Amygdala (tissue), 56 donors: ENCODE measurements at places on chromosomes 3 and 15.
A peak's percentile ranks its signal among the peaks of the same experiment; 100 is the strongest.

- no peak for DNase-seq
Observed at GRCh38 chr3:150203273-150203672, 204.8 kb upstream of the TSC22D2 start.

DNA sequence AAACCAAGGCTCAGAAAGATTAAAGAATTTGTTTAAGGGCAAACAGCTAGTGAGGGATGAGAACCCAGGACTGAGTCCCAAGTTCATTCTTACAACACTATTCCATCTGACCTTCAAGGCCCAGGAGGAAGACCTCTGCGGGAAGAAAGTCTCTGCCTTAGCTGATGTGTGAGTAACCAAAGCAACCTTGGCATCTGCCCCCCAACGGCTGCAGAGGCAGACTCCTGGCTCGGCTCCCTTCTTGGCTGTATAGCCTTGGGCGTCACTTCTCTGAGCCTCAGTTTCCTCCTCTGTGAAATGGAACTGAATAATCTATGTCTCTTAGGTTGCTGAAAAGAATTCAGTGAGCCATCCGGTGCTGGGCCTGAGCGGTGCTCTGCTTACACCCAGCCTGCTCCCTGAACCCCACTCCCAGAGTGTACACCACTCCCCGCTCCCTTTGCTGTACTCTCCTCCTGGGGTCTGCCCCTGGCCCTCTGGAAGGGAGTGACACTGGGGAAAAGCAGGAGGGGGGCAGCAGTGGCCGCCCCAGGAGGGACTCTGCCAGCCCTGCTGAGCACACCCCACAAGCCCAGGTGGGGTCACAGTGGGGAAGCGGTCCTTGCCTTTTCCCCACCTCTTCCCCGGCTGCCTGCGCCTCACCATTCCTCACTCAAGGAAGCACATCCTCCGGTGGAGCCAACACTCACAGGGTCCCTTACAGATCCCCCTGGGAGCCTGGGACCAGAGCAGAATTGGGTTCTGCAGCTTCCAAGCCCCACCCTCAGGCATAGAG lies 97.3 kb downstream of the IQSEC1 start:
- DNase-seq = no peak

GRCh38 chr3:30355622-30356021 lies 250.8 kb upstream of the TGFBR2 start:
- DNase-seq = no peak

GRCh38 chr3:190883973-190884832 lies 21.7 kb upstream of the GMNC start:
- DNase-seq = peak; percentile 20
